Activated CD8-positive, alpha-beta memory T cell treated with anti-CD3 and anti-CD28 coated beads for 24 hours (primary cell): ENCODE measurements at places on chromosomes 12 and 14.
A peak's percentile ranks its signal among the peaks of the same experiment; 100 is the strongest.

GRCh38 chr12:74031045-74031444, 506.6 kb upstream of the ATXN7L3B start:
- DNase-seq, result no peak

DNA sequence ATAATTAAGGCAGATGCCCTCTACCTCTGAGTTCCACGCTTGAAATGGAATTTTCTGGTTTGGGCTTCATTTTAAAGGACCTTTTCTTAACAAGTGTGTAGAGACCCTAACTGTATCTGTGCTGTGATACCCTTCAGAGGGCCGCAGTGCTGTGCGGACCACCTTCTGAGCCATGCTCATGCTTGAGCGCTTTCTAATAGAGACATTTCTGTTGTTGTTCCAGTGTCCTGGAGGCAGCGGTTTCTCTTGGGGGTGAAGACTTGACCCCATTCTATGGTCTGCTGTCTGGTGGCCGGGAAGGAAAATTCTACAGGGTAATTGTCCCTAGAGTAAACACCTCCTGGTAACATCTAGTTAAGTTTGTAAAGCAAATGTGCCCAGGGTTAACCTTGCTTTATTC, 46.7 kb upstream of the BCL7A start:
- no peak for DNase-seq

GRCh38 chr12:121038861-121039668, at the start of gene OASL:
TSS of gene OASL (minus strand) at chr12:121039246. CDS start at chr12:121038971, 275 bp downstream.
- peak; percentile 84 for DNase-seq

DNA sequence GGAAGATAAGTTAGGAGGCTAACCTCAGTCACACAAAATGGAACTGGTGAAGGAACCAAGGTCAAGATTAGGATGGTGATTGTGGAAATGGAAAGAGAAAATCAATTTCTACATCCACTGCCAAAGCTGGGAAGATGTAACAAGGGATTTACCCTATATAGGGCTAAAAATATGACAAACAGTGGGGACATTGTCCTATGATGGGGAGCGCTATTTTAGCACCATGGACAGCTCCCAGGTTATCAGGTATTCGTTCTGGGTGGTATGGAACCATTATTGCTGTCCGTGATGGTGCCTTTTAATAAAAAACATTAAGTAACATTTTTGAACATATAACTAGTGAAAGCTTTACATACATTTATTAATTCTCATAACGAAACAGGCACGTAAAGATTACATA, 124.0 kb downstream of the NDUFA12 start:
- no peak for DNase-seq

- DNase-seq, result no peak
Measured at GRCh38 chr12:99977550-99977949, 7.2 kb downstream of the ANKS1B start.

DNA sequence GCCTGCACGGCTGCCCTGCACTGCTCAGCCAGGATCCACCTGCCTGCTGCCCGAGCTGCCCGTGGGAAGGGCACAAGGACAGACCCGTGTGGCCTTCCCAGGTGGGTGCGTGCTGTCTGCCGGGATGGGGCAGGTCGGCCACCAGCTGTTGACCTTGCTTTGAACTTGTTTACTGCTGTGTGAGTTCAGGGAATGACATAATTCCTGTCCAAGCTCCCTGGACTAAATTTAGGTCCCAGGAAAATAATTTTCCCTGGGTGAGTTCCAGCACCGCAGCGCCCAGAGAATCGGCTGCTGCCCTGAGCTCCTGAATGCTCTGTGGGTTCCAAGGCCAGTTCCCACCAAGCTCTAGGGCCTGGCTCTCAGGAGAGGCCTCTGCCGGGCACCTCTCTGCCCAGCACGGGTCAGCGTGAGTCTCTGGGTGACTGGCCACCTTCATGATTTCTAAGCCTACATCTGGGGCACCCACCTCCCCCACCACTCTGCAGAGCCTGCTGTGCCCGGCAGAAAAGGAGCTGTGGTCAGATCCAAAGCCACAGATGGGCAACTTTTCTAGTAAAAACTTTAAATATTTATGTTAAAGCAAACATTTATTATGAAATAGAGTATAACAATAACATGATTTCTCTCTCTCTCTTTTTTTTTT, 27.2 kb upstream of the MLXIP start:
- no peak for DNase-seq

- no peak for DNase-seq
Measured at GRCh38 chr12:64757771-64758170, 1.4 kb downstream of the GNS start.

DNA sequence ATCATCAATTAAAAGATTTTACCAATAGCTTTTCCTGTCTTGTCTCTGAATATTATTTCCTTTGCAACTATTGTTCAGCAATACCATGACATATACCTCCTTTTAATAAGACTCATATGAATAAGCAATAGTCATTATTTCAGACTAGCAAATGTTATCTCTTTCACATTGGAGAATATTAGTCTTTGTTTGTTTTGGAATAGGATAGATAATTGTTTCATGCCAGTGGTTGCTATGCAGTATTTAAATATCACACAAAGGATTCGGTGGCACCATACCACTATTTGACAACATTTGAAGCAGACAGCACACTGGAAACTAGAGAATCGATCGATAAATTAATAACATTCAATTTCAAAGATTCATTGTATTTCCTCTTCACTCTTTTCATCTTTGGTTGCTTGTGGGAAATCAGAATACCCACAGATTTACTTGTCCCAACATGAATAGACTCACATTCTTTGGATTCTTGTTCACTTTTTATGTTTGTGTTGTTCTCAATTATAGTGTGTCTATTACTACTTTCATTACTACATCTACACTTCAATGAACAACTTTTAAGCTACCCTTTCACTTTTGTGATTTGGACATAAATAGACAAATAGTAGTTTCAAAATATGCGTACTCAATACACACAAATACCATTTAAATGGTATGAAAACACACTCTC, 42.7 kb upstream of the TBPL2 start:
- no peak for DNase-seq

DNA sequence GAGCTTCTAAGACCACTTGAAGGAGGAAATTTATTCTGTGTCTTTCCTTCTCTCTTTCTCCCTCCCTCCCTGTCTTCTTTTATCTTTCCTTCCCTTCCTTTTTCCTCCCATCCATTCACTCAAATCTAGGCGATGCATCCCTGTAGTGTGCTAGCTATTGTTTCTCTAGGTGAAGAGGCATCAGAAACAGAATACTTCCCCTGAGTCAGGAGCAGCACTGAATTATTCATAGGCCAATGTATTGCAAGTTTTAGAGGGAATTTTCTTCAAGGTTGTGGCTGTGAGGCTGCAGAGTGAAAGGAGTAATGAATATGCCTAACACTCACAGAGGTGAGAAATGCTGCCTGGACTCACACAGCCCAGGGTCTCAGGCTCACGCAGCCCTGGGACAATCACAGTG, 23.2 kb downstream of the CCDC177 start:
- no peak for DNase-seq

DNA sequence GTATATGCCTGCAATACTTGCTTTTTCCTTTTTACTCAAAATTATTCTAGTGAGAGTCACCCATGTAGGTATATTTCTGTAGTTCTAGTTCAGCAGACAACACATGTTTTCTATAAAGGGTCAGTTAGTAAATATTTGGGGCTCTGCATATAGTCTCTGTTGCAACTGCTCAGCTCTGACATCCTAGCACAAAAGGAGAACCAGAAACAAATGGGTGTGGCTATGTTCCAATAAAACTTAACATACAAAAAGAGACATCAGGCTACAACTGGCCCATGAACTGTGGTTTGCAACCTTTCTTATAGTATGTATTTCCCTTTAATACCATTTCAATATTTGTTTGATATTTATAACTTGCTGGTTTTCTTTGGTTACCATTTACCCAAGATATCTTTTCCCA, 11.9 kb downstream of the NT5DC3 start:
- DNase-seq, result no peak
